ENCODE measurements at places on chromosomes 13 and 19.

GRCh38 chr13:98180092-98180491, 3.0 kb upstream of the RNF113B start:
- no peak for DNase-seq

DNA sequence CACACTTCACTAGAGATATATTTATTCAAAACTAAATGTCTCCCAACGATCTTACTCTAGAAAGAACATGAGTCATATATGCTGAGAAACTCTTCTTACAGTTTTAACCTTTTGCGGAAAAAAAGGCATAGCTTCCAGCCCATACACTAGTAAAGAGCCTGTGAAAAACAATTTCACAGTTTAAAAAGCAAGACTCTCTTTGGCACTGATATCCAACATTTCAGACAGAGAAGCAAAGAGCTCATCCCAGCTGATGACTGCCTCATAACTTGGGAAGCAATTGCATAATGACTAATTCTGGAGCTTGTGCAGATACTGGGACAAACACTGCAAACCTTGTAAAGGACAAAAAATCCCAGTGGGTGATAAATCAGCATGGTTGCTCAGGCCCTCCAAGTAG, 88.0 kb downstream of the ENOX1 start:
- DNase-seq, result no peak

- DNase-seq, result no peak
Measured at GRCh38 chr13:44848920-44849676, 140.2 kb downstream of the NUFIP1 start.

DNA sequence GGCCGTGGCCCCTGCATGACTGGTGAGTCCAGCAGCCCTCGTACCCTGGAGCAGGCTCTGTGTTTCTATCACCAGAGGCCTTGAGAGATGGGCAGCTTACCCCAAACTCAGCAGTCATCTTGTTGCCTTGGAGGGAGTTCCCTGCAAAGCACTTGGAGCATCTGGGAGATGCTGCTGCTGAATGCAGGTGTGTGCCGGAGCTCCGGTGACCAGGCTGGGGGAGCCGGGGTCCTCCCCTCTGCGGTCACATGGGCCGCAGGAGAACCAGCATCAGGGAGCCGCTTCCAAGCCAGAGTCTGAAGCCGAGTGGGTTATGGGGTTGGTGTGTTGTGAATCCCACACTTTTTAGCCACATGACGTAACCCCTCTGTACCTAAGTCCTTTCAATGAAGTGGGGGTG, 82.8 kb downstream of the TEX29 start:
- no peak for DNase-seq

DNA sequence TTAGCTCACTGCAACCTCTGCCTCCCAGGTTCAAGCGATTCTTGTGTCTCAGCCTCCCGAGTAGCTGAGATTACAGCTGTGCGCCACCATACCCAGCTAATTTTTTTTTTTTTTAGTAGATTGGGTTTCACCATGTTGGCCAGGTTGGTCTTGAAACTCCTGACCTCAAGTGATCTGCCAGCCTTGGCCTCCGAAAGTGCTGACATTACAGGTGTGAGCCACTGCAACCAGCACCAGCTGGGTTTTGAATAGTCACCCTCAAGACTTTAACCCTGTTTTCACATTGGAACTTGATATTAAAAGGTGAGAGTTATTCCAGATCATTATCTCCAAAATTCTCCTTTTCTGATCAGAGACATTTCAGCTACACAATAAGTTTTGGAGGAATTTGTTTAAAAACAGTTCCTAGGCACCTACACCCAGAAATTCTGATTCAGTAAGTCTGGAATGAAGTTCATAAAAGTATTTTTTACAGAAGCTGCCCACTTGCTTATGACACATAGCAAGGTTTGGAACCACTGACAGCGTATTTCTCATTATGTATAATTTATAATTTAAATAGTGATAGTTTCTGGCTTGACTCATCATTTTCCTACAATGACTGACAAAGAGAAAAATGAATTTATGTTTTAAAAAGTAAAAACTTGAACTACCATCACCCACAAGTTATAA, 417.3 kb downstream of the DIAPH3 start:
- DNase-seq, result no peak

- peak; percentile 71 for DNase-seq
Measured at GRCh38 chr19:18097217-18097992, at the start of gene MAST3. TSS of gene MAST3 (plus strand) at chr19:18097778. CDS start at chr19:18097793, 15 bp downstream.

DNA sequence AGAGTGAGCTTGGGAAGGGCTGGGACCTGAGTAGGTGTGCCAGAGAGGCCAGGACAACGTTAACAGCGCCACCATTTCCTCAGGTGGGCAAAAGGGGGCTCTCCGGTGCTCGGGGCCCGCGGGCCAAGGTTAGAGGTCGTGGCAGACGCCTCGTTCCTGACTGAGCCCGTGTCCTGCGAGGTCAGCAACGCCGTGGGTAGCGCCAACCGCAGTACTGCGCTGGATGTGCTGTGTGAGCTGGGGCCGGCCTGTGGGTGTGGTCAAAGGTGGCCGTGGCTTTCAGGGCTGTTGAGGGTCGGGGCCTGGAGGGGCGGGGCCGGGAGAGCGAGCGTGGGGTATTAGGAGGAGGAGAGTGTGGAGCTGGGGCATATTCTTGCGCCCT, 3.7 kb downstream of the KIRREL2 start:
- peak; percentile 8 for DNase-seq

GRCh38 chr13:111049791-111050538, 65.1 kb upstream of the ARHGEF7 start:
- no peak for DNase-seq

GRCh38 chr13:39528661-39528980, 74.4 kb downstream of the LHFPL6 start:
- no peak for DNase-seq

- no peak for DNase-seq
Measured at GRCh38 chr19:58547323-58548312, 3.8 kb downstream of the TRIM28 start.

DNA sequence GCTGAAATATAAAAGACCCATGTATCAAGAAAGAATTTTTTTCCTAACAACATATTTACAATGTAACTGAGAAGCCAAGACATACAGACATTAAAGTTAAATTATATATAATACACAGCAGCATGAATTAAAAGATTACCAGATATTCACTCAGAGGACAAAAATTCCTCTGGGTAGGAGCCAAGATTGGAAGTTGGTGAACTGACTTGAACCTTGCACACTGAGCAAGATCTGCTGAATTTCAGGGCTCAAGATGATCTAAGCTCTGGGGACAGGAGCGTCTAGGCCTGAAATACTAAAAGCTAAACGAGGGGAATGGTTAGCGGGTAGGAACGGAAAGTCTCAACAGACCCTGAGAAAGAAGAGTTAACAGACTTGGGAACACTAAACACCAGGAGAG, 8.5 kb downstream of the FOXO1 start:
- no peak for DNase-seq
